Mesothelial cell of epicardium (in vitro differentiated cells): ENCODE measurements at places on chromosomes 4 and X.

DNA sequence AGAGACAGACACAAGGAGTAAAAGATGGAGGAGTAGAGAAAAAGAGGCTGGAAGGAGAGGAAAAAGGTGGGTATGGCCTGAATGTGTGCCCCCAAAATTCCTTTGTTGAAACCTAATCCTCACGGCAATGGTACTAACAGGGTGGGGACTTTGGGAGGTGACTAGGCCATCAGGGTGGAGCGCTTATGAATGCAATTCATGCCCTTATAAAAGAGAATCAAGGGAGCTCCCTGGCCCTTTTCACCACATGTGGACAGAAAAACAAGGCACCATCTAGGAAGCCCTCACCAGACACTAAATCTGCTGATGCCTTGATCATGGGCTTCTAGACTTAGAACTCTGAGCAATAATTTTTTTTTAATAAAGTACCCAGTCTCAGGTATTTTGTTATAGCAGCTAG lies 255.1 kb downstream of the NPFFR2 start:
- DNase-seq, result no peak

GRCh38 chrX:70769659-70770227 lies 138.8 kb downstream of the TEX11 start:
- no peak for DNase-seq

GRCh38 chrX:134600714-134601113 lies 57.6 kb downstream of the PLAC1 start:
- DNase-seq, result no peak

DNA sequence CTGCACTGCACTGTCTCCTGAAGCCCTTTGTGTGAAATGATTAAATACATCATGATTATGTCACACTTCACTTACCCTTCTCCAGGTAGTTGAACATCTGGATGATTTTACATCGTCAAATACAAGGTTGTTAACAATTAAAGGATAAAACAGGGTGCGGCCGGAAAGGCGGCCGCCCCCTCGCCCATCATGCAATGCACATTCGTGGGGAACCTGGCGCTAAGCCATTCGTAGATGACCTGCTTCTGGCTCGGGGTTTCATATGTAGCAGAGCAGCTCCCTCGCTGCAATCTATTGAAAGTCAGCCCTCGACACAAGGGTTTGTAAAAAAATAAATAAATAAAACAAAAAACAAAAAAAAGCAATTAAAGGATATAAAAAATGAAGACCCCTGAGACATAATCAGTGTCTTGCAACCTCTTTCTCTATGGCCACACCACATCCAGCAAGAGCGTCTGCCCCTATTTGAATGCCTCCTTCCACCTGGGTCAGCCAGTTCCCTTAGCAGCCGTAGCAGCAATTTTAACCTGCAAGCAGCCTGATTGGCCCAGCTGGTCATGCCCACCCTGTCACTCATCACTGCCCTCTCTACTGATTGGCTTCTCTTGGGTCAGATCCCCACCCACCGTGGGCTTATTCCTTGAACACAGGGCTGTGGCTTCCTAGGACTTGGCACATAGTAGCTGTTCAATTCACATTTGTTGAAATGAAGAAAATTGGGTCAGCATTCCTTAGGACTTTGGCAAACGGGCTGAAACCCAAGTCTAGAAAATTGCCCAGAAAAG lies 147.8 kb upstream of the PSAPL1 start:
- no peak for DNase-seq
